Stimulated activated CD4-positive, alpha-beta T cell treated with anti-CD3 and anti-CD28 coated beads, Interleukin-2, amount 100 ng/mL, for 48 hours (primary cell): ENCODE measurements at places on chromosomes 5 and 9.

GRCh38 chr9:14309403-14309802 lies 4.5 kb downstream of the NFIB start:
- DNase-seq: no peak

DNA sequence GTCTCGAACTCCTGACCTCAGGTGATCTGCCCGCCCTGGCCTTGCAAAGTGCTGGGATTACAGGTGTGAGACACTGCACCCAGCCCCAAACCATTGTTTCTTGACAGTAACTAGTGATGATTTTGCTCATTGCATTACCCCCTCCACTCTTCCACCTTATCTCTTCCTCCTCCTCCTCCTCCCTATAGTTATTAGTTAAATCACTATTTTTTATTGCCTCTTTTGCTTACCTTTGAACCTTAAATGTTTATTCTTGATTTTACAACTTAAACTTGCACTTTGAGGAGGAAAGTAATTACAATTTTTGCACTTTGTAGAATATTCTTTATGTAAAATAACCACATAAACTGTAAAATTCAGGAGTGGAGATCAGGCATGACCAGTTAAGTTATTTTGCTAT lies 35.7 kb downstream of the RASGRF2 start:
- no peak for DNase-seq

GRCh38 chr5:76397200-76397599 lies 5.9 kb upstream of the IQGAP2 start:
- no peak for DNase-seq

- no peak for DNase-seq
Observed at GRCh38 chr5:103353581-103353980, 95.0 kb downstream of the MACIR start.

DNA sequence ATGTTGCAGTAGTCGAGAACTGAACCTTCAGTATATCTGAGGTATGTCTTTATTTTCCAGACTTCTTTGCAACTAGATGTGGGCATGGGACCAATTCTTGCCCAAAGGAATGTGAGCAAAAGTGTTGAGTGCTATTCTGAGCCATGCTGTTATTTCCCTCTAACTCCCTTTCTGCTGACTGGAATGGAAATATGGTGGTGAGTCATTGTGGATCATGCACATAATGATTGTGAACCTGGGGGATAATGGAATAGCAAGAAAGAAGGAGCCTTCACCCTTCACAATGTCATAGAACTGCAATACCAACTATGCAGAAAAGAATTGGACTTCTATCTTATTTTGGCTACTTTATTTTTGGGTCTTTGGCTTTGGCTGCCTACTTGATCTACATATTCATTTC lies 10.3 kb upstream of the DOCK2 start:
- DNase-seq: no peak

GRCh38 chr9:125961072-125961471 lies 213.9 kb downstream of the PBX3 start:
- no peak for DNase-seq

DNA sequence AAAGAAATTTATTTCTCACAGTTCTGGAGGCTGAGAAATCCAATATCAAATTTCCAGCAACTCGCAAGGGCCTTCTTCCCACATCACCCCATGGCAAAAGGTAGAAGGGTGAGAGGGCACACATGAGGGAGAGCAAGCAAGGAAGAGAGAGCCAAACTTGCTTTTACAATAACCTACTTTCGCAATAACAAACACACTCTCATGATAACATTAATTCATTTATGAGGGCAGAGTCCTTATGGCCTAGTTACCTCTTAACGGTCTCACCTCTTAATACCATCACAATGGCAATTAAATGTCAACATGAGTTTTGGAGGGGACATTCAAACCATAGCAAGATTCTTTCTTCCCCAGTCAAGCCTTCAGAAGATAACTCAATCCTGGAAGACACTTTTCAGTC lies 11.6 kb upstream of the HRH2 start:
- no peak for DNase-seq

- DNase-seq: no peak
Observed at GRCh38 chr9:116238225-116238624, 84.6 kb downstream of the PAPPA start.

- DNase-seq: no peak
Observed at GRCh38 chr5:95984287-95984938, 22.8 kb upstream of the ELL2 start.

GRCh38 chr9:34171753-34172535 lies 6.9 kb upstream of the UBAP1 start:
- DNase-seq: no peak
